ENCODE measurements at places on chromosomes 7 and 10.

DNA sequence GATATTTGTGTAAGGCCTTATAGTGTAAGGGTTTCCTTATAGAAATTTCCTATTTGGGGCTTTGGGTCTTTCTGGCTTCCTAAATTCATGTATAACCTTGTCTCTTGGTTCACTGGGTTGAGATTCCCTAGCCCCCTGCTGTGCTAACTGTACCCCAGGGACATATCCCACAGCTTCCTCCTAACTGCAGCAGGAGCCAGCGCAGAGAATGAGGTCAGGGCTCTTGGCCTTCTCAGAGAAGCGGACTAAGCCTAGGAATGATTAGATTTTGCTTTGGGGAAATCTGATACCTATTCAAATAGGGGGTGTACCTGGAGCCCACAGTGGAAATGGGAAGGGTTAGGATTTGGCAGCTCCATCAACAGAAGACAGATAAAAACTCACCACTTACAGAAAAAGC, 138.1 kb upstream of the EFCAB10 start:
- no peak for DNase-seq

DNA sequence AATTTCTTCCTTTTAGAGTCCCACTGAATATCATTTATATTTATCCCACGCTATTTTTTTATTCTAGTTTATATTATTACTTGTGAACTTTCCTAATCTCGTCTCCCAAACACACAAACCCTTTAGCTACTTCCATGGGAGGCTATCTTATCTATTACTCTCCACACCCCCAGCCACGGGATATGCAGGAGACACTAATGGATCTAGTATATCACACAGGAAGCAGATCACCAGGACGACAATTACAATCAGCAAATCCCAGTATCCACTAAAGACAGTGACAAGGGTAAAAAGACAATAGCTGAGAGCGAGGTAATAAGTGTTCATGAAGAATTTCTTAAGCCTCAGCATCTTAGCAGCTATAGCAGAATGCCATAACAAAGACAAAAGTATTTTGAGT, 3.8 kb upstream of the AKR1E2 start:
- no peak for DNase-seq

- DNase-seq = no peak
Observed at GRCh38 chr7:30226614-30227268, 57.7 kb upstream of the ZNRF2 start.

- DNase-seq = no peak
Observed at GRCh38 chr7:71659622-71660021, 527.7 kb downstream of the GALNT17 start.

GRCh38 chr7:16697507-16698199, 51.7 kb downstream of the BZW2 start:
- no peak for DNase-seq

Measured in activated B cell treated with CpG ODN at 0.5 μM for 24 hours (primary cell).